ENCODE measurements at places on chromosomes 1 and 21.

DNA sequence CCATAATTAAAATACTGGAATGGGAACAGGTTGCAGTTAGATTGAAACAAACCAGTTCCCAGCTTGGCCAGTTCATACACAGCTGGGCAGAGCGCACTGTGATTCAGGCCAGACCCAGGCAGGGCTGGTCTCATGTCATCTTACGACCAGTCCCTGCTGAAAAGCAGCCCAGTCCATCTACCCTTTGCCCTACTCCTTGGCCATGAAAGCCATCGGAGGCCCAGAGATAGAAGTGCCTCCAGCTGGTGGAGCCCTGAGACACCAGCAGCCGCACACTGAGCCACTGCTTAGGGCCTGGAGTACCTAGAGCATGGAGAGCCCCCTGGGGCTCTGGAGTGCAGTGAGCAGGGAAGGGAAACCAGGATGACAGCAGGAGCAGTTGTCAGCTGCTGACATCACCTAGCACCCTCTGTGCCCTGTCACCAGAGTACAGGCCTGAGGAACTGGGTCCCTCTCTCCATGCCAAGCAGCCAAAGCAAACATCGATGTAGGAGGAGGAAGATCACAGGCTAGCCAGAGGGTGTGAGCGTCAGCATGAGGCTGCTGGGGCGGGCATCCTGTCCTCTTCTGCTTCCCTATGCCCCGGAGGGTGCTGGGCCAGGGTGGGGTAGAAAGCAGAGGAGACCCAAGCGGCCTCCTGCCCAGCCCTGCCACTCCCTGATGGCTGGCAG lies 34.2 kb upstream of the TMEM125 start:
- DNase-seq: no peak

DNA sequence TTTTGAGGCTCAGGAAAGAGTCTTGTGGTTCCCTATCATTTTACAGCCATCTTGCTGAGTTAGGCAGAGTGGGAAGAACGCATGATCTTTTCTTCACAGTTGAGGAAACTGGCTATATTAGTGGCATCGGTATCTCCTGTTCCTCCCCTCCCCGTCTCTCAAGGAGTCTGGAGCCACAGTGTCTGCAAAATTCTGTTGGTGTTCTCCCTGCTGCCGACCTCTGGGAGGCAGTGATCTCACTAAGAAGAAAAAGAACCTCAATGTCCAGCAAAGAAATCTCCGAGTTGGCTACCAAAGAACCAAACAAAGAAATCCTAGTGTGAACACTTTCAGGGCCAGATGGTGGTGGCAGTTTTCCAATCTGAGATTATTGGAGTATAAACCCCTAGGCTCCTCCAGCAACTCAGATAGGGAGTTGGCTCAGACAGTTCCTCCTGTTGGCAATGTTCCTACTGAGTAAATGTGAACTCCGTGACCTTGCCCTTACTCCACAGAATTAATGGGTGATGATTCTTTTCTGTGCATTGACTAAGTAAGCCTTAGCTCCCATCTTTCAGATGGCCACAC lies 41.2 kb downstream of the PRAMEF20 start:
- DNase-seq: no peak

DNA sequence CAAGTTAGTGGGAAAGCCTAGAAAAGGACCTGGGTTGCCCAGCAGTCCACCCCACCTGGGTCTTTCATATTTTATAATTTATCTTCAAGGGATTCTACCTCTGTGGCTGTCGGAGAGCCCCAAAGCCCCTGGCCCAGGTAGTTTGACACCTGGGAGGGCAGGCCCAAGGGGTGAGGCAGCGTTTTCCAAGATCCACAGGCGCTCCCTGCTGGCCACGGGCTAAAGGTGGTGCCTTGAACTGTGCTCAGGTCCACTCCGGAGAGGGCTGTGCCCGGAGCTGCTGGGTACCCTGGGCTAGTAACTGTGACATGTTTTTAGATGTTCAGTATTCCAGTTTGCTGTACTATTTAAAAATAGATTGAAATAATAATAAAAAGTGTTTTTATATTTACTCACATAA lies 37.2 kb upstream of the CRNN start:
- DNase-seq: no peak

- no peak for DNase-seq
These were observed 940 bp upstream of the ATAD3A start for GRCh38 chr1:1510912-1511532.

- no peak for DNase-seq
These were observed 2.5 kb upstream of the ST3GAL3 start for GRCh38 chr1:43704838-43705237.

- DNase-seq: no peak
These were observed 4.7 kb upstream of the FTCD start for GRCh38 chr21:46159841-46160656.

DNA sequence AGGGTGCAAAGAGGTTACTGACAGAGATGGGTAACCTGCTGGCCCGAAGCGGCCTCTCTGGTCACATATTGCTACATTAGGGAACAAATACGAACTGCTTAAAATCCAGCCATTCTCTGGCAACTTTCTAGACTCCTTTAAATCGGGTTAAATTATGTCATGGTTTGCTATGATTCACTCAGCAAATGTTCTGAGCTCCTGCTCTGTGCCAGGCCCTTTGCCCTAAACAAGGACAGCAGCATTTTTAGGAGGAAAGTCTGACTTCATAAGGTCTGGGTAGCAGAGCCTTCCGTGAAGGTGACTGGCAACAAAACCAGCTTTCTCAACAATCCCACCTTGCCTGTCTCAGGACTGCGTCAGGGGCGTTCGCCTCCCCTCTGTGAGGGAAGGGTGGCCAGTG lies 15.4 kb downstream of the ZP4 start:
- no peak for DNase-seq

DNA sequence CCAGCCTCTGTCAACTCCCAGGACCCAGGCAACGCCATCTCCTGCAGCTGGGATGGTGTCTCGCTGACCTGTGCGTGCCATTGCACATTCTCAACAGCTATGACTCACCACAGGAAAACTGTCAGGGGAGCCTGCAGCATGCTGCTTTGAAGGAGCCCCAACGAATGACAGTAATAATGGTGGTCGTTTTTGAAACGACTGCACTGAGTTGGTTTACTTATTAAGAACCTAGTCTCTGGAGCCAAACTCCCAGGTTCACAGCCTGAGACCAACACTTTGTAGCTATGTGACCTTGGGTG lies 21.6 kb downstream of the TCEA3 start:
- peak; percentile 89 for DNase-seq

DNA sequence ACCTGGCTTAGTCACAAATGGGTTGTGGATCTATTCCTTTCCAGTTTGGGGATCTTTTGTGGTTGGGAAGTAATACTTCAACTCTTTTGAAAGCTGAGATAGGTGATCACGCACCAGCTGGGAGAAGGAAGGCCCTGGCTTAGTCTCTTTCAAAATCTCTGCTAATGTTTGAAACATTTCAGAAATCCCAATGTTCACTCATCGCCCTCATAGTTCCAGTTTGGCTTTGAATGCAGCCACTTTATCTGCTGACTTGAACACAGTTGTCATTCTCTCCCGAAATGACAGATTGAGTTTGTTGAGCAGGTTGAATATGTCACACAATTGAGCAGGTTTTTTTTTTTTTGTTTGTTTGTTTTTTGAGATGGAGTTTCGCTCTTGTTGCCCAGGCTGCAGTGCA lies 24.6 kb downstream of the RASAL2 start:
- DNase-seq: no peak

GRCh38 chr21:35645991-35646390 lies 414.3 kb downstream of the SETD4 start:
- no peak for DNase-seq

DNA sequence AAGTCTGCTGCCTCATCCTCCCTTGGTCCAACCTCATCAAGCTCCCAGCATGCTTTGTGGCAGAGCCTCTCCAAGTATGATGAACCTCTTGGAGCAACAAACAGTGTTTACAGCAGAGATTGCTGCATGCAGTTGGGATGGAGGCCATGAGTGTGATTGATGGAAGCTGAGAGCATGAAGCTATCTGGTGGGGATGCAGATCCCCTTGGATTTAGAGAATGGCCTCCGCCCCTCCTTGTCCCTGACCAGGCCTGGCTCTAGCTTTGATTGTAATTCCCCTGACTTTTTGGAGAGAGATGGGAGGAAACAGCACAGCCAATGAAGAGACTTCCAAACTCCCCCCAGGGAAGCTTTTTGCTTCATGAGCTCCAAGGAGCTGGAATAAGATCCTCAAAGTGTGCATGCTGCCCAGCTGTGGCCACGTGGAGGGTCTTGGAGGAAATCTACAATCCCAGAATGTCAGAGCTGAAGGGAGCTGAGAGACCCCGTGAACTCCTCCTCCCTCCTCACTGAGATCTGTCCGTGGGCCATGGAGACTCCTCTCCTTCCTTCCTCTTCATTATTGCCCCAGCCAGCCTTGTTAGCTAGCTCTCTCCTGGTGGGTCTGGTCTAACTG lies 165.3 kb upstream of the USP24 start:
- DNase-seq: no peak

- no peak for DNase-seq
These were observed 3.0 kb downstream of the HLX start for GRCh38 chr1:220882061-220882891.

Data from SJSA1 (cell line).